ENCODE measurements at places on chromosomes 3 and 15.

- DNase-seq, result no peak
Measured at GRCh38 chr3:81788610-81789009, 27.2 kb upstream of the GBE1 start.

- DNase-seq, result no peak
Measured at GRCh38 chr3:135454890-135455289, 510.6 kb upstream of the PPP2R3A start.

DNA sequence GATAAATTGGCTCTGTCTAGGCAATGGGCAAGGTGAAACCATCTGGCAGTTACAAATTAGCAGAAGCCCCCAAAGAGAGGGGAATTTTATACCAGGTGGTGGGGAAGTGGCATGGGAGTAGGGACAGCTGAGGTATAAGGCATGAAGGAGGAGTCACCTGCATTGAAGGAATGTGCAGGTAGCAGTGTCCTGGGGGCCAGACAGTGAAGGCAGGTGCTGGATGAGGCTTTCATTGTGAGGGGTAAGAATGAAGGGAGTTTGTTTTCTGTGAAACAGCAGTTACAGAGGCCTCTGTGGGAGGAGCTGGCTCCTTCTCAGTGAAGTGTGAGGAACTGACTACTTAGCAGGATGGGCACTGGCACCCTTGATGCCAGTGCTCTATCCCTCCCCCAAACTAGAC is 19.1 kb upstream of the PXYLP1 start:
- DNase-seq, result no peak

DNA sequence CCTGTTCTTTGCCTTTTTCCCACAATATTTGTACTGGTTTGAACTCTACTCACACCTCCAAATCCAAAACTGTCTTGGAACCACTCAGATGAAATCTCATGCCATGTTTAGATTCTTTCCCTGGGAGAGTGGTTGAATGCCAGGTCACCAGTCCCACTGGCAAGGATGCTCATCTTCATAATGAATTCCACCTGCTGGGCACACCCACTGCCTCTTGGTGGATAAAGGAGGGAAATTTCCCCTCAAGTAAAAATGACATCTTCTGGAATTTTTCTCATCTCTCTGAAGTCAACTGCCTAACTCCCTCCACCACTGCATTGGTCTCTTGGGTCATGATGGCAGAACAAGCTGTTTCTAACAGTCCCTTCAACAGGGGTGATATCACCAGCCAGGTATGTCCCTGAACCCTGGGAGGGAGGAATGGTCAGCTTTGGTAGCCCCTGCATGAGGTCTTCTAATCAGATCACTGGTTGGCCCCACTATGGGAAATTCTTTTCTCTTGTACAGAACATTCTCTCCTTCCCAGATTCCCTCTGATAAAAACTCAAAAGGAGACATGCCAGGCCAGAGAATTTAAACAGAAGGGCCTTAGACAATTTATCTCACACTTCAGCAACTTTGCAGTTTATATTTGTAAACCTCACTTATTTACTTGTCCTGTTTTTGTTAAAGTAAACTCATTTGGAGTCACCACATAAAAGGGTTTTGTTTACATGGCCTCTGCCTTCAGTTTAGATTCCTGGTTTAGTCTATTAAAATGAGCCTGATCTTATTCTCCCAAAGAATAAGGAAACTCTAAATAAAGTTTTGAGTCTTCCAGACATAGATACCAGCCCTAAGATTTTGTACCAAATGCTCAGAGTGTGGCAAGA is 143.4 kb downstream of the WNT5A start:
- DNase-seq, result no peak

DNA sequence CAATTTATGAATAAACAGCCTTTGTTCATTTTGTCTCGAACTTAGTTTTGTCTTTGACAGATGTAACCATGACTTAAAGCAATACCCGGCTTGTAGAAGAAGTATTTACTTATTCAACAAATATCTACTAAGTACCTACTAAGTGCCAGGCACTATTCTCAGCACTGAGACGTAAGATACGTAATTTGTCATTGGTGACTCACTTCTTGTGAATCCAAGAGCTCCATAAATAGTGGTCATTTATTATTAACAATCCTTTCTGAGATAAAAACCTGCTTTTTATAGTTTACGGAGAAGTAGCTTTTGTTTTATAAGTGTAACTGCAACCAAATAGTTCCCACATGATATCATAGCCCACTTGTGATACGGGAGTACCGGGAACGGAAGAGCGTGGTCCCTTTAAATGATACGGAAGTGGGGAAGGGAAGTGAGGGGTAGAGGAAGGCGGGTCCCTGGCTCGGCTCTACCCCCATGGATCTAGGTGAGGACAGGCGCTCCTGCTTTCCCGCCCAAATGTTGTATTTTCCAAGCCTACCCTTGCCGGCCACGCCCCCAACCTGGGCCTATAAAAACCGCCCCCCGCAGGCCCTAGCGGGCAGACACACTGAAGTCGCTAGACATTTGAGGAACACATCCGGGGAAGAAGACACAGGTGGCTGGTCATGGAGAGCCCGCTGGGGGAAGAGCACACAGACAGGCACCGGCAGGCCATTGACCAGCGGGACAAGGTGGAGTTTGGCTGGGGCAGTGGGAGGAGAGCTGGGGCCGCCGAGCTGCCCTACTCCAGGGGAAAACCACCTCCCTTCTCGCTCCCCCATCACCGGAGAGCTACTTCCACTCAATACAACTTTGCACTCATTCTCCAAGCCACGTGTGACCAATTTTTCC is at the start of gene SAMMSON:
Gene SAMMSON, plus strand, starts transcription at position 594 of the 888 bp plus-strand sequence.
- no peak for DNase-seq

- no peak for DNase-seq
Measured at GRCh38 chr15:56052395-56053045, 59.1 kb upstream of the NEDD4 start.

DNA sequence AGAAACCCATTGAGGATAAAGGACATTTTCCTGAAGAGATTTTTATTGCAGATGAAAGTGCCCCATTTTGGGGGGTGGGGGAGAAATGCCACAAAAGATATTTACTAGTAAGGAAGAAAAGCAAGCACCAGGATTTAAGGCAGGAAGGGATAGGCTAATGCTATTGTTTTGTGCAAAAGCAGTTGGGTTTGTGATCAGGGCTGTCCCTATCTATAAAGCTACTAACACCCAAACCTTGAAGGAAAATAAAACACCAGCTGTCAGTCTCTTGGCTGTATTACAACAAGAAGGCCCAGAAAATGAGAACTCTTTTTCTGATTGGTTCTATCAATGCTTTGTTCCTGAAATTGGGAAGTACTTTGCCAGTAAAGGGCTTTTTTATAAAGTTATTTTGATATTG is 56.0 kb downstream of the CD200 start:
- no peak for DNase-seq

GRCh38 chr3:46070595-46071093 is 43.4 kb upstream of the XCR1 start:
- no peak for DNase-seq

DNA sequence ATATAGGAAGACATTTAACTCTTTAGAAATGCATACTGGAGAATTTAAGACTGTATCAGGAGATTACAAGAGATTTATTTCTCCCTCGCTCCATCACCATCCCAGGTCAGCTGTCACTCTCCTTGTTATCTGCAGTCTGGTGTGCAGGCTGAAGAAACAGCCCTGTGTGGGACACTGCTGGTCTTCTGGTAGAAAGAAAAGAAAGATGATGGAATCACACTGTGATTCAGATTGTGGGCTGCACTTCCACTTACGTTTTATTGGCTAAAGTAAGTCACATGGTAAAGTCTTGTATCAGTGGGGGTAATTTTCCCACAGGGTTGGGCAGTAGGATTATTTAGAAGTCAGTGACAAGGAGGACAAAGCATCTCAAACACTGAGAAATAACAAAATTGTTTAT is 18.1 kb upstream of the ATP1B3 start:
- DNase-seq, result no peak

GRCh38 chr3:105448338-105448982 is 81.8 kb downstream of the ALCAM start:
- no peak for DNase-seq
